ENCODE measurements at places on chromosomes 4 and X.

DNA sequence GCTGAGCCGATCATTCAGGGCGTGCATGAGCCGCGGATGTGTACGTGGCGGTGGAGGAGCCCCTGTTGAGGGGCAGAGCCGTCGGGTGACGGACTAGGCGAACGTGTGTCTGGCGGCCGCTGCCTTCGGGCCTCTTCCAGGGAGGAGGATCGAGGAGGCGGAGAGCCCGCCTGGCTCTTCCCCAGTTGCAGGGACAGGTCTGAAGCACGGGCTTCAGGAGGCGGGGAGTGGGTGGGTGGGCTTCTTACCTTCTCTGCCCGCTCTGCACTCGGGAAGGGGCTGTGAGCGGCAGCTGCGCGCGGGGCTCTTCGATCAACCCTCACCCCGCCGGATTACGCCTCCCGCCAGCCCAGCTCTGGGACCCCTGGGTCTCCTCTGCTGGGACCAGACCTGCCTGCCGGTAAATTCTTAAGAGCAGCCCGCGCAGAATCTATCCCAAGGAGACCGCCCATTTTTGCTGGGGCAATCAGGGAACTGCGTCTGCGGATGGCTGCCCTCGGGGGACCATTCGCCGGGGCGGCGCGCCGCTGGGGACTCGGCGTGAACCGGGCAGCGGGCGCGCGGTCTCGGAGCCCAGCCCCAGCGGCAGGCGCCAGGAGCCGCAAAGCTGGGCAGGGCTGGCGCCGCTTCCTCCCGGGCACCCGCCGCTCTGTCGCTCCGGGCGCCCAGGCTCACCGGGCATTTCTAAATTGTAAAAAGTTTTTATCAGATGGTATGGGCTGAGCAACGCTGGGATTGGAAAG lies 4.9 kb downstream of the PLAC8 start:
- no peak for DNase-seq

DNA sequence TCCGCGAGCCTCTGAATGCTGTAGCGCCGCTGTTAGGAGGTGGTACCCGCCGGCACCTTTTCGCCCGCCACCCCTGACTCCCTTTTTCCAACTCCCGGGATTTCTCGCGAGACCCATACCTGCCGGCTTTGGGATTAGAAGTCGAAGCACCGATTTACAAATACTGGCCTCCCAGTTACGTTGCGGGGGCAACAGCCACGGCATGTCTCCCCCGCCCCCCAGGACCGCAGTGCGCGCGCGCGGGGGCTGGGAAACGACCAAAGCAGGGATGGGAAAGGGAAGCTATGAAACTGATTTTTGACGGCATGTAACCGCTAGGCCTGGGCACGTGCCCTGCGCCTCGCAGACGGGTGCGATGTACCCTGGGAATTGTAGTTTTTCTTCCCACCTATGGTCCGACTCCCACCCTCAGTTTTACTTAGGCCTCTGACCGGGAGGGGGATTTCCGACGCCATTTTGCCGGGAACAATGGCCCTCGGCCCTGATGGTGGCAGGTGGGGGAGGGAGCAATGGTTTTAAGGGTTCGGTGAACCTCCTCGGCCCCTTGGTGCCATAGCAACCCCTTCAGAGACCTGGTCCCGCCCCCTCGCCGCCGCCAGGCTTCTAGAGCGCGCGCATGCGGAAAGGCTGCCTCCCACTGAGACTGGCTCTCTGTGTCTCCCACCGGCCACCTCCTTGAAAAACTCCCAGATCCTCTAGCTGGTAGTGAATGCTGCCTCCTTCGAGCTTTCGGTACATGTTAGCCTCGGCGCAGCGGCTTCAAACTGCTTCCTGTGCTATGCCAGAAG lies 772 bp upstream of the WNK3 start:
- DNase-seq, result peak; percentile 1

DNA sequence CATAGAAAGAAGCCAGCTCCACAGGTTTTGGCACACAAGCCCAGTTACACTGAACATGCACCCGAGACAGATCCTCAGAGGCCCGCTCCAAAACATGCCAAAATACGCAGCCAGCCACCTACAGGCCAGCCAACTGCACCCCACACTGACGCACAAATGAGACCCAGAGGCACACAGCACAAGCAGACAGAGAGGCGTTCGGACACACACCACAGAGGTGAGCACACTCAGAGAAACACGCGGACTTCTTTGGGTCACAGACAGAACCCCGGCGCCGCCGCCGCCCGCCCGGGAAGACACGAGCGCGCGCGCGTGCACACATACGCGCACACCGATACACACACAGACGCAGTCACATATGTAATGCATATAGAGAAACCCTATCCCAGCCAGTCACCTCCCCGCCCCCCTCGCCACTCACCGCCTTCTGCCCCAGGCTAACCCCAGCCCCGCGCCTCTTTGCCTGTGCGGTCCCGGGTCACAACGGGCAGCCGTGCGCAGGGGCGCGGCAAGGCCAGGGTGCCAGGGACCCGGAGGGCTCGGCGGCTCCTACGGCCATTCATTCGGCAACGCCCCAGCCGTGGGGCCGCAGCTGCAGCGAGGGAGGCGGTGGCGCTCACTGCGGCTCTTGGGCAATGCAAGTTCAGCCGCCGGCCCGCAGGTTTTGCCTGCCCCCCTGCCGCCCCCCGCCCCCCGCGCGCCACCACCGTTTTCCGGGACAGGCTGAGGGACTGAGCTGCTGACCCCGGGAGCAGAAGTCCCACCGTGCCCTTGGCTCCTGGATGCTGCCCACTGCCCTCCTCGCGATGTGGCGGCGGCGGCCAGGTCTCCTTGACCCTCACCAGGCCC lies 553 bp downstream of the SEPTIN6 start:
- peak; percentile 37 for DNase-seq

GRCh38 chr4:87707279-87707918 lies 57.3 kb downstream of the DMP1 start:
- no peak for DNase-seq
